ENCODE measurements at places on chromosomes 3 and 15.

- DNase-seq: no peak
Observed at GRCh38 chr3:31185062-31185357, 290.5 kb upstream of the GADL1 start.

- peak; percentile 13 for DNase-seq
Observed at GRCh38 chr15:29925227-29926082, 103.2 kb upstream of the TJP1 start.

- no peak for DNase-seq
Observed at GRCh38 chr3:45010811-45011333, 15.2 kb upstream of the CLEC3B start.

- DNase-seq: no peak
Observed at GRCh38 chr3:45871780-45872179, 14.6 kb upstream of the CCR9 start.

DNA sequence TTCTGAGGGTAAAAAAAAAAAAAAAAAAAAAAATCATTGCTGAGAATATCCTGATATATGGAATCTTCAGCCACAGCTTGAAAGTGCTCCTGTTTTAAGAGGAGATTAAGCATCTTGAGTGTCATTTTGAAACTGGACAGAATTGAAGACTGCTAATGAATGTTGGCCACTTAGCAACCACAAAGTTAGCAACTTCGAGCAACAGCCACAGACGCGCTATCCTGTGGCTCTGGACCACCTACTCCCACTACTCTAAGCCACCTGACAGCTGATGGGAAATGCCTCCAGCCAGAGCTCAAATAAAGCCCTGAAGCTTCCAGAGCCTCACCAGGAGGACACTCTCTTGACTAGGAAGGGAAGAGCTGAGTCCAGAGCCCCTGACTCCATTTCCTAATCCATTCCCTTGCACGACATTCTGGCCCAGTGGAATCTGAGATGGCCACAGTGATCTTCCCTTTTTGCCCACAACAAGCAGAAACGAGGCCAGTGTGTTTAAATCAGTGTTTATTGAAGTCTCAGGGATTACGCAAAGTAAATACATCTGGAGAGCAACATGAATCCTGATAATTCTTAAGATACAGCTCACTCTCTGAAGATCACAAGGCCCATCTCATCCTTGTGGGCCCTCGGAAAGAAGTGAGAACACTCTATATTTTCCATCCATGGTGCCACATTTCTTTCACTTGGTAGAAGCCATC lies 58.6 kb downstream of the TMEM212 start:
- DNase-seq: no peak

- no peak for DNase-seq
Observed at GRCh38 chr3:102060814-102061213, 211.5 kb downstream of the NFKBIZ start.

DNA sequence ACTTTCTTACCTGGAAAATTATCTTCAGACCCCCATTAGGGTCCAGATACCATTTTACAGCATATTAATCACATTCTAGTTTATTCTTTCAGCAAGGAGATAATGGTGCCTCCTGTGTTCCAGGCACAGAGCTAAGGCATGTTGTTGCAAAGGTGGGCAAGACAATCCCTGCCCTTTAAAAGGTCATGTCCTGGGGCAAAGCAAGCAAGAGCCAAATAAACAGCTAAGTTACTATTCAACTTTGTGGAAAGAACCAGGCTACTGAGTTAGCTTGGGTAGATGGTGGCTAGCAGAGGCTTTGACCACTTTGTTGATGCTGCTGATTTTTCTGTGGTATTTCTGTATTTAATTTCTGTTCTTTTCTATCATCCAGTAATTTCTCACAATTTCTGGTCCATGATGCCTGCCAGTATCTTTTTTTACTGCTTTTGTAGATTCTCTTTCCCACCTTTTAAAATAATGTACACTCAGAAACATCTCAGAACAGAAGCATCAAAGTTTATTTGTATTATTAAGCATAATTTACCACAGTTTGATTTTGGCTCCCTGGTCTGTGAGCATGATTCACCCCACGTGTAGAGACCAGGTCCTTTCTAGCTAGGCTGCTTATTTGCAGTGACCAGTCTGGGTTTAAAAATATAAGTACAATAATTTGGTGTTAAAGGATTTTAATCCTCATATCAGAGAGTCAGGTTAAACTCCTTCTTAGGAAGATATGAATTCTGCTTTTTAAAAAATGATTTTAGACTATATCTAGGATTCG lies 71.5 kb downstream of the LRRC28 start:
- DNase-seq: no peak

- no peak for DNase-seq
Observed at GRCh38 chr3:125443923-125444322, 68.8 kb upstream of the ZNF148 start.

DNA sequence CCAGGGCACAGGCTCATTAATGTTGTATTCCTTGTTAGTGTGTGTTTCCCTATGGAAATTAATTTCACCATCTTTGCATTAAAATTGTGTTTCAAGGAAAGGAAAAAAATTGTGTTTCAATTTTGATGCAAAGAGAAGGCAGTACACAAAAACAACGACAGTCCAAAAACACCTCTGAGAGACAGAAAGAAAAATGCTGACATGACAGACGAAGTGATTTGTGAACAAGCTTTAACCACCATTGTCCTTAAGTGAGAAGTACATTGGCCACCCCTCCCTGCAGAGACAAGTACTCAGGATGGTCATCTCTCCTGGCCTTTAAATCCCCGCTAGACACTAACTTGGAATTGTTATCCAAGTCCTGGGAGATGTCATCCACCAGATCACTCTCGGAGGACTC lies 50.2 kb upstream of the MTMR10 start:
- no peak for DNase-seq

DNA sequence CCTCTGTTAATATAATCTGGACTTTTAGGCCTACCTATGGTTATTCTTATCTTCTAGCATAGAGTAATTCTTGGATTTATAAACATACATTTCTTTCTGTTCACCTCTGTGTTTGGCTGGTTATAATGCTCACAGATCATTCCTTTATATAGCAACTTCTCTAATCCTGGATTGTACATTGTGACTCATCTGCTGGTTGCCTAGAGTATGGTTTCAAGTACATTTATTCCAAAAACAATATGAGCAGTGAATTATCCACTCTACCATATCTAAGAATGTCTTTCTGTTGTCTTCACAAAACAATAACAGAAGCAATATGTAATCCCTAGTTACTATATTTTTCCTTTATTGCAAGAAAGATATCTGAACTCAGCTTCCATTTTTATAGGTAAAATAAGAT lies 35.3 kb downstream of the FSIP1 start:
- no peak for DNase-seq

- no peak for DNase-seq
Observed at GRCh38 chr3:101940521-101941317, 91.4 kb downstream of the NFKBIZ start.

DNA sequence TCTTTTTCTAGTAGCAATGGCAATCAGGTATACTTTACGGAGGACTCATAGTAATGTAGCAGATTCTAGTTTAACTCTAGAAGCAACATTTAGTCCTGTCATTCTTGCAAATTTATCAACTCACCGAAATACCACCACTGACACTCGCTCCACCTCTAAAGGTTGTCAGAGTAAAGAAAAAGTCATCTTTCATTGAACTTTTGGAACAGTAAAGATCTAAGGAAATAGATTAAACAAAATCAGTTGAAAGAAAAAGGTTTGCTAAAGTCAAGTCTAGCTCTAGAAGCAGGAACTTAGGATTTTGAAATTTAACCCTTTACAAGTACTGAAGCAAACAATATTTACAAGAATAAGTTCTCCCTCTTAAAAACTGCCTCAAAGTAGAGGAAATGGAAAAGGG lies 8.7 kb downstream of the ATP8B4 start:
- no peak for DNase-seq

- no peak for DNase-seq
Observed at GRCh38 chr3:58090351-58090750, 82.1 kb downstream of the FLNB start.

DNA sequence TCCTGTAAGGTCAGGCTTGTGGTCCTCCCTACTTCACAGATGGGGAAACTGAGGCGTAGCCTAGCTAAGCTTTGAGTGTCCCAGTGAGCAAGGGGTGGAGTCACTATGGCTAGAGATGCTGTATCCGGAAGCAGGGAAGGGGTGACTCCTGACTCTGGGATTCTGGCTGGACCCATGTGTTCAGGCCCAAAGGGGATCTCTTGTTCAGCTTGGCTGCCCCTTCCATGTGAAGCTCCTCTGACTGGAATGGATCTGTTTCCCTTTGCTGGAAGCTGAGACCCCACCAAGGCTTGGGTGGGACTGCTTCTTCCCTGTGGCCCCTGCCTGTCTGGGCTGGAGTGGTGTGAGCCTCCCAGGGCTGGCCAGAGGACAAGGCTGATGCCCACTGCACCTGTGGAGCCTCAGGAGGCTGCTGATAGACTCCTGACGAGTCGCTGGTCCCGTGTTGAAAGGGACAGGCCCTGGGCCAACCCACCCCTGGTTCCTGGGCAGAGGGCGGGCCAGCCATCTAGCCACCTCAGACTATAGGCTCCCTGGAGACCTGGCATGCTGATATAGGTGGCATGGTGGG lies 1.0 kb downstream of the MAPKAPK3 start:
- no peak for DNase-seq

DNA sequence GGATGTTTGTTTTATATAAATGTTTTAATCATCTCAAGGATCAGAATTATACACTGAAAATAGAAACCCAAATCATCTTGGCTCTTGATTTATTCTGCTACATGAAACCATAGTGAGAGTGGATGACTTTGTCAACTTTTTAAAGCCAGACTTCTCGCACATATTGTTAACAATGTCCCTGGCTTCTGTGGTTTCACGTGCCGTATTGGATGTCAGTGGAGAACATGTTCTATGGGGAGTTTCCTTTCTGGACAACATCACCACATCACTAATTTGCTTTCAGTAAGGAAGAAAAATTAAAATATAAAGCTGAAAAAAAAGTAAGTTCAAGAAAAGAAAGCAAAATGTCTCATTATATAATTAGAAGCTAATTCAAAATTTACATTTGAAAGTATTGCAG lies 297.1 kb upstream of the MME start:
- DNase-seq: no peak

GRCh38 chr3:172079326-172079976 lies 40.1 kb downstream of the FNDC3B start:
- DNase-seq: no peak

DNA sequence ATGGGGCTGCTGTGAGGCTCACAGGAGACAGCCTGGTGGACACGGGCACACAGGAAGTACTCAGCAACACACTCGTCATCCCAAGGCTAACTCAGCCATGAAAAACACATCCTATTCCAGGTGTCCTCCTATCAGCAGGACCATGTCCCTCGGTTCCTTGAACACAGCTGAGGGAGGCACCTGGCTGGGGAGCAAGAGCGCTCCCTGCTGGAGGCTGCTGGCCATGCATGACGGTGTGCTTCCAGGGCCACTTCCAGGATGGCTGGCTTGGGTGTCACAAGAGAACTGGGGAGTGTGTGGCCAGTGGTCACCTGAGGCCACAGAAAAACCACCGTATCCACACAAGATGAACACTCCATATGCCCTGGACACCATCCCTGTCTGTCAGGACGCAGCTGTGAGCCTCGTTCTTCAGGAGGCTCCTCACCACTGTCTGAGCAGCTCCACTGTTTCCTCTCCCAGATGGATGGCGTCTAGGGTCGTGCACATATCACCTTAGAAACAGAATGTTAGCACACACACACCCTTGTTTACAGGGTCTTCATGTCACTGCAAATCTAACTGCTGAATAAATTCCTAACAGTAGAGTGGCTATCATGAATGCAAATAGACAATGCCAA lies 31.0 kb downstream of the POC1A start:
- peak; percentile 53 for DNase-seq

- DNase-seq: no peak
Observed at GRCh38 chr3:170634663-170635384, 48.9 kb upstream of the SLC7A14 start.

- DNase-seq: no peak
Observed at GRCh38 chr15:63889831-63890230, 56.1 kb upstream of the HERC1 start.

- no peak for DNase-seq
Observed at GRCh38 chr3:170500995-170501394, 82.3 kb downstream of the CLDN11 start.

DNA sequence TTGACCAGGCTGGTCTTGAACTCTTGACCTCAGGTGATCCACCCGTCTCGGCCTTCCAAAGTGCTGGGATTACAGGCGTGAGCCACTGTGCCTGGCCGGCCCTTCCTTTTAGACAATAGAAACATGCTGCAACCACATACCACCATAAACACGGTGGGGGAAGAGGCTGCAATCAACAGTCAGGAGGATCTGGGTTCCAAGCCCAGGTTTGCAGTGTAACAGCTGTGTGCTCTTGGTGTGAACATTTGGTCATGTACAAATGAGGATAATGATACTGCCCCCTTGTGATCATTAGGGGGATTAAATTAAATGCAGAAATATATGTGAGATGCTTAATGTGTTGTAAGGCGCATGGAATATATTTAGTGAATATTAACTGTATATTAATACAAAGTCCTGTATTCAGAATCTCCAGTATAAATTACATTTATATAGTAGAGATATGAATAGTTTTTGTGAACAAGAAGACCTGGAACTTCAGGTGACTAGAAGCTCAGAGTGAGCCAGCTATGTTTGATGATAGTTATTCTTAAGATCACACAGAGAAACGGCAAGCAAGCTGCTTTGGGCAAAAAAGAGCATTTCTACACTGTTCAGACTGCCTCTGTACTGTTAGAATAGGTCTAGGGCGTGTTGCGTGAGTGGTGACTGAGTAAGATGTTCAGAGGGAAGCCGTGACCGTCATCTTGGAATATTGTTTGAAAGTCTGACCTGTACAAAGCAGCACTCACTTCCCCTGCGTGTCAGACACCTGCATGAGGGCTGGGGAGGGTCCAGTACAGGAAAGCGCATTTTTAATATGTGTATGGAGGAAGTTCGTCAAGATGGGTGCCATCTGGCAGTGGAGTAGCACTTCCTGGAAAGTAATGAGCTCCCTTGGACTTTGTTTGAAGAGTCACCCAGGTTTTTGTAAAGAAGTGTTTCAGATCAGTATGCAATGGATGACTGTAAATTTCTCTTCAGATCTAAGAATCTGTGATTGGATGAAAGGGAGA lies 125.8 kb downstream of the PGPEP1L start:
- no peak for DNase-seq

DNA sequence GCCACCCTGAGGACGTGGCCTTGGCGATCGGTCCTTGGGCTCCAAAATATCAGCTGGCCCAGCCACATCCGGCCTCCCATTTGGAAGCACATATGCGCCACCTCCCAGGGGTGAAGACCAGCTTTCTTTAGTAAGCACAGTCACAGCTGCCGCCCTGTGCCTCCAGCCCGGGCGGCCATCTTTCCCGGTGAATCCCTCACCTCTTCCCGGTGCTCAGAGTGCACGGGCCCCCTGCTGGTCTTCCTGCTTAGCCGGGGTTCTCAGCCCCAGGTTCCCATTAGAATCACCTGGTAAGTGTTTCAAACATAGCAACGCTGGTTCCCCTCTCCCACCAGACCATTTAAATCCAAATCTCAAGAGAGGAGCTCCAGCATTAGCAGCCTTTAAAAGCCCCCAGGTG lies 232.2 kb downstream of the VPS13C start:
- DNase-seq: no peak

- DNase-seq: peak; percentile 24
Observed at GRCh38 chr3:44439499-44440295, 37.8 kb downstream of the ZNF445 start.

- no peak for DNase-seq
Observed at GRCh38 chr15:66924889-66925288, 140.5 kb upstream of the SMAD3 start.
